Activated naive CD8-positive, alpha-beta T cell treated with anti-CD3 and anti-CD28 coated beads for 36 hours (primary cell): ENCODE measurements at places on chromosomes 1 and 21. TPM values are rescaled to one million over a fixed set of nuclear protein-coding genes. Genes with fewer than 3 reads are reported as not detected.

- no peak for DNase-seq
Measured at GRCh38 chr1:61403679-61404596, 321.0 kb downstream of the TM2D1 start.

DNA sequence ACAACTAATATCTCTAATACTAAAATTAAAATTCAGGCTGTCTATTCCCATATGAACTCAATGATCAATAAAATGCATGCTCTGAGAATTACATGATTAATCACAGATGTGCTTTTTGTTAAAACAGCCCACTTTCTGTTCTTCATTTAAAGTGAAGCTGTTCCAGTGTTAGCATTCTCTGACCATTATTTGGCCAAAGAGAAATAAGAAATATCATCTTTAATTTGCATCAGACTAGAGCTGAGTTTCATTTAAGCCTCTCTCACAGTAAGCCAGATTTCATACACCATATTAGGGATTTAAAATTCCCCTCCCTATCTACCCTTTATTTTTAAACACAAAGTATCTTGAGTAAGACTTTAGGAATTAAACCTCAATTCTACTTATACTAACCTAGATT lies 261.6 kb downstream of the TPR start:
- no peak for DNase-seq

DNA sequence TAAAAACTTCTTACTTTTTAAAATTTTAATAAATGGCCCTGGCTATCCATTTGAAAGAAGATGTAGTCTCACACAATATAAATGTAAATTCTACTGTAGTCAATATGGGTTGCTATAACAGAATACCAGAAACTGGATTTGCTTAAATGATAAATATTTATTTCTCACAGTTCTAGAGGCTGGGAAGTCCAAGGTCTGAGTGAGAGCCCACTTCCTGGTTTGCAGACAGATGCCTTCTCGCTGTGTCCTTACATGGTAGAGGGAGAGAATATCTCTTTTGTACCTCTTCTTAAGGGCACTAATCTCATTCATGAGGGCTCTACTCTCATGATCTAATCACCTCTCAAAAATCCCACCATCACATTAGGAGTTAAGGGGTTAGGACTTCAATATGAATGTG lies 35.2 kb downstream of the EXO1 start:
- DNase-seq: no peak

GRCh38 chr1:212760126-212760823 lies 31.3 kb downstream of the NSL1 start:
- peak; percentile 66 for DNase-seq

GRCh38 chr1:91847851-91848250 lies 38.1 kb downstream of the TGFBR3 start:
- DNase-seq: no peak

DNA sequence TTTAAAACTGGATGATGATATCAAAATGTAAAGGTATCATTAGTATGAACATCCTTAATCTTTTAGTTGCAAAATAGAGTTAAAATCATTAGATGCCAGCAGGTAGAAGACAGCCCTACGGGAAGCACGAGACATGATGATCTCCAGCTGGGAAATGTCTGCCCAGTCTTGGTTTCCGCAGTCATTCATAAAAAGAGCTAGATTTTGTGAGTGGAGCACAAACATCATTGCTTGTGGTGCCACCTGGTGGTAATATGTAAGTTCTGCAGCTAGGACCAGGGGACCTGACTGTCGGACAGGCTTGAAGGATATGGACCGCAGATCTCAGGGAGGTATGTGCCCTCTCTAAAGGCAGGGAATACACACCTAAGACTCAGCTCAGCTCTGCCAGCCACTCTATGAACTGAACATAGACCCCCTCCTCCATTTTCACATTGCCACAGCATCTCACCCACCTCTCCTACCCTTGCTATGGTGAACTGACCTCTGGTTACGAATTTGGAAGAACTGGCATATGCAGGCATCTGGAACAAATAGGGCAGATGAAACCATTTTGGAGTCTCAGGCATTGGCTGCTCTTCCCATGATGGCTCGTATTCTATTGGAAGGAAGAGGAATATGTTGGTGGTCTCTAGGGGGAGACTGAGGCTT lies 9.2 kb downstream of the FCMR start:
- peak; percentile 60 for DNase-seq

DNA sequence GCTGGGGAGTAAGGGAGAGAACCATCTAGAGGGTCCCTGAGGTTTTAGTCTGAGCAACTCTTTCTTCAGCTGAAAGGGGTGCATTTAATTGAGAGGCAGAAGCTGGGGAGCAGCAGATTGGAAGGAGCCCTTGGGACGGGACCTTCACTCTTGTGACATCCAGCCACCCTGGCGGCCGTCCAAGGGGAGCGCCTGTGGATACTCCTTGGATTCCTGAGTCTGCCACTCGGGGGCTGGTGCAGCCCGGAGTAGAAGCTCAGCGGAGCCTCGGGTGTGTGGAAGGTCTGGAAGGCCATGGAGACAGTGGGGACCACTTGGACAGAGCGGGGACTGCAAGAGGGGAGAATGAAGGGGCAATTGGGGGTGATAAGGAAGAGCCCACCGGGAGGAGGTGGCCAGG lies 68.7 kb downstream of the AJAP1 start:
- DNase-seq: no peak

GRCh38 chr1:64263335-64263734 lies 59.9 kb downstream of the UBE2U start:
- no peak for DNase-seq

The MAP1LC3C gene
- total RNA-seq: not detected

The FCRL2 gene
- total RNA-seq: 0.26 TPM
